Fibroblast of the conjunctiva (primary cell): ENCODE measurements at places on chromosomes 12 and 14.

DNA sequence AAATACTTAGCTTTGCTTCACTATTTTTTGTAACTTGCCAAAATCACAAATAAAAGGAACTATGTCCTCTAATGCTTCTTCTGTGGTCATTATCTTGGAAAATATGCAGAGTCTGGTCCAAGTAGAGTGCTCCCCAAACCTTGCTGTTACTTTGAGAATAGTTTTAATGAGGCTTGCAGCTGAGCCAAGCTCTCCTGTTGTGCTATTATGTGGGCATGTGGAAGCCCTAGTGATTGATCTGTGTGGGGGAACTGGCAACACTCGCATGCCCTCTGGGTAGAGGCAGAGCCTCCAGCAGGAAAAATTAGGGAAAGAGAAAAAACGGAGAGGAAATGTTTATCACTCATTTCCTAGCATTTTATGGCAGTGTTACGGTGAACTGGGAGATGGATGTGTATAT lies 473.1 kb downstream of the EGLN3 start:
- no peak for DNase-seq

DNA sequence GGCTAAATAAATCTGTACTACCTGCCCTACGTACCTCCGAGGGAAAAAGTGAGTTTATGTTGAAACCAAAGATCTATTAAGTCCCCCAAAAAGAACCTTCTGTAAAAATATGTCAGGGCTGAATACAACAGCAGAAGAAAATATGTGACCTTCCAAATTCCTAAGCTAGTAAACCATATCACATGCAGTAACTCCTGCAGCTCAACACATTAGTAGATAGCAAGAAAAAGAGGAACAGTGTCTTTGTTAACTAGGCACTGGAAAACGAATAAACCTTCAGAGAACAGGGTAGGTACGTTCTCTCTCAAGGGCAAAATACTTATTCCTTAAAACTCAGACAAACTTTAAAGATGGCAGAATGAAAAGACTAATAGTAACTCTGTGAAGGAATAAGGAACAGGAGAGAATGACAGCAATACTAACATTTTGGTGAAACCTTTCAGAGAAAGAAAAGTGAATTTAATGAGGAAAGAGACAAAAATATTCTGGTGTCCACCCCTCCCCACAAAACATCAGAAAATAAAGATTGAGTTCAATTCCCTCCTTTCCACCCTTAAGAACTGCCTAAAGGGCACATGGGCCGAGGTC lies 18.0 kb downstream of the CBX5 start:
- no peak for DNase-seq

DNA sequence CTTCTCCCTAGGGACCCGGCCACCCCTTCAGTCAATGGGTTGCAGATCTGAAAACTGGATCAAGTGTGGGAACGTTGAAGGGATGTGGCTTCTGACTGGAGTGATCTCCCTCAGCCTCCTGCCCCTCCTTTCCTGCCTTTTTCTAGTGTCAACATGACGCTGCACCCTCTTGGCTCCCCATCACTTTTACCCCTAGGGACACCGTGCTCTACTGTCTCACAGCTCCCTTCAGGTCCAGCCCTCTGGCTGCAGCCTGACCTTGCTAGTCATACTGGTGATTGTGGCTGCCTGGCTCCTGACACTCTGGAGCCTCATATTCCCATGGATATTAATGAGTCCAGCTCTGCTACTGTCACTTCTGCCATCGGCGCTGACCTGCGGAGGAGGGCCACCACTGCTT lies 51.5 kb upstream of the RASSF3 start:
- no peak for DNase-seq

GRCh38 chr12:101539148-101539547 lies 55.6 kb upstream of the MYBPC1 start:
- DNase-seq = no peak

DNA sequence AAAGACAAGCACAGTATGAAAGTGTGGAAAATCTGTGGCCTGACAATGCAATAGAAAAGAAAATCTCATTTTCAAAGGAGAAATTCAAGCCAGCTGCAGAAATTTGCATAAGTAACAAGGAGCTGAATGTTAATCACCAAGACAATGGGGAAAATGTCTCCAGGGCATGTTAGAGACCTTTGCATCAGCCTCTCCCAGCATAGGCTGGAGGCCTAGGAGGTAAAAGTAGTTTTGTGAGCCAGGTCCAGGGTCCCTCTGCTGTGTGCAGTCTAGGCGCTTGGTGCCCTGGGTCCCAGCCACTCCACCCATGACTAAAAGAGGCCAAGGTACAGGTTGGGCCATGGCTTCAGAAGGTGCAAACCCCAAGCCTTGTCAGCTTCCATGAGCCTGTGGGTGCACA lies 58.3 kb downstream of the TESPA1 start:
- no peak for DNase-seq

DNA sequence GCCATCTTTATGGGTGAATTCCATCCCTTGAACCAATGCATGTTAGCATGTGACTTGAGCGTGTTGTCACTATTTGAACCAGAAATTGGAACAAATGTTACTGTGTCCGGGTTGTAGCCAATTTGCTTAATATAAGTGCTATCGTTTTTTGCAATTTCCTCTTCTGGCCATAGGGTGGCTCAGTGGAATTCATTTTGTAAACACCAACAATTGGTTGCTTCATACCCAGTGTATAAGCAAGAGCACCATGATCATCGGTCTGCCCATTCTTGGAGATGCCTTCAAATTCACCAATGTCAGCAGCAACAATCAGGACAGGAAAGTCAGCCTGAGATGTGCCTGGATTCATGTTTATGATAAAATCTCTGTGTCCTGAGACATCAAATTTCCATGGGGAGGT lies 5.0 kb upstream of the NEDD1 start:
- DNase-seq = no peak
